Fibroblast of lung (primary cell): ENCODE measurements at places on chromosomes 1 and 21. TPM values are rescaled to one million over a fixed set of nuclear protein-coding genes. Genes with fewer than 3 reads are reported as not detected.

GRCh38 chr1:7899741-7900140 lies 40.9 kb downstream of the TNFRSF9 start:
- no peak for DNase-seq

Gene MAP3K6
- polyA plus RNA-seq: 9.0 and 11.5 TPM in 2 replicates

DNA sequence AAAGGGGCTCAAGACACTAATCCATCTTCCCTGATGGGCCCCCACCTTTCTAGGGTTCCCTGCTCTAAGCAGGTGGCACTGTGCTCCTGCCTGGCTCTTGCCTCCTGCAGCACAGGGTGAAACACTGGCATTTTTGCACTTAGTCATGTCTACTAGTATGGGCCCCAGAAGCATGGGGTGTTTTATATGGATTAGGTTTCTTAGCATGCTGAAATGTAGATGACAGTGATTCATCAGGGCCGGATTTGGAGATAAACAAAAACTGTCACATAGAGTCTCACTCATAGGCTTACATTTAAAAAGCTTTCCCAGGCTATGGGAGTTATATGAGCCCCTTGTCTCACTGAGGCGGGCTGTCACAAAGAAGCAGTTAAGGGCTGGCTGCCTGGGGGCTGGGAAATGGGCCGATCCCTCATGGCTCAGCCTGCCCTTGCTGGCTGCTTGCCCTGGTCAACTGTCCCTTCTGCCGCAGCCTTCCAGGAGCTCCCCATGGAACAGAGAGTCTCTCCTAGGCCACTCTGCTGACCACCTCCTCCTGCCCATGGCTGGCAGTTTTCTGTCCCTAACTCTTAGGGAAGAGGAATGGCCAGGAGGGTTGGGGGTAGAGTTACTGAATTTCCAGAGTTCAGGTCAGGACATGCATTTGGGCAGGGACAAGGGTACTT lies 6.5 kb downstream of the GALNT2 start:
- peak; percentile 78 for DNase-seq

DNA sequence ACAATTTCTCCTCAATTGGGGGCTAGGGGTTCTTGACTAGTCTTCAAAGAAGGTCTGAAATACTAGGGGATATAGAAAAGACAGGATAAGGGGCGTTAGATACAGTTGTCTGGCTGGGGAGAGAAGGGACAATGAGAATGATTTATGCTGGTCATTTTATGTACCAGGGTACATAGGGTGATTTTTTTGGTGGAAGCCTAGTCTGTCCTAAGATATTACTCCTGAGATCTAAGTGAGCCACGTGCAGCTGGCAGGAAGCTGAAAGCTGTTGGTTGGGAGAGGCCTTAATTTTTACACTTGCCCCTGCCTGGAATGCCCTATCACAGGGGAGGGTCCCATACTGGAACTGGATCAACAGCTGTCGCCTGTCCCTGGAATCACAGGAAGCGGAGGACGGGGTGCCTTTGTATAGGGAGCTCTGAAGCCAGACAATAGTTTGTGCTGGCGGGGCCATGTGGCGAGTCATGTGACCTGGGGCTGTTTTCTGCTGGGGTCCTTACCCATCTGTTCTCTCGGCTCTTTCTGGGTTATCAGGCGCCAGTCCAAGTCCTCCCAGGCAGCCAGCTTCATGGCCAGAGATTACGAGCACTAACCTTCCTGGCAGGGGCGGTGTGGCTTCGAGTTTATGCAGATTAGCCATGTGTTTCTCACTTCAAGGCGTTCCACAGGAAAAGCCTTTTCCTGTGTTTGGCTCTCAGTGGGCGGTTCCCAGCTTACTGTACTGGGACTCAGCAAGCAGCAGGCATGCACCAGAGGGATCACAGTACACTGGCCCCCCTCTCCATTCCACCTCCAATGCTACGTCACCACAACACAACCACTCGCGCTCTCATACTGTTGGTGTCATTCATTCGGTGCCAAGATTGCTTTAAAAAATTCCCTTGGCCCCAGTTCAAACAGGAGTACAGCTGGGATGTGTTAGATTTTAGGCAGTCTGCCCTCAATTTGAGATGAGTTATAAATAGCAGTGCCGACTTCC lies 27.5 kb downstream of the ARID1A start:
- peak; percentile 98 for DNase-seq

- DNase-seq: no peak
These were observed 18.6 kb upstream of the RGS8 start for GRCh38 chr1:182702826-182703524.

Gene RIMS3
- polyA plus RNA-seq: 0.11 and 0.12 TPM in 2 replicates

Gene C21orf58
- polyA plus RNA-seq: 1.4 and 2.3 TPM in 2 replicates

DNA sequence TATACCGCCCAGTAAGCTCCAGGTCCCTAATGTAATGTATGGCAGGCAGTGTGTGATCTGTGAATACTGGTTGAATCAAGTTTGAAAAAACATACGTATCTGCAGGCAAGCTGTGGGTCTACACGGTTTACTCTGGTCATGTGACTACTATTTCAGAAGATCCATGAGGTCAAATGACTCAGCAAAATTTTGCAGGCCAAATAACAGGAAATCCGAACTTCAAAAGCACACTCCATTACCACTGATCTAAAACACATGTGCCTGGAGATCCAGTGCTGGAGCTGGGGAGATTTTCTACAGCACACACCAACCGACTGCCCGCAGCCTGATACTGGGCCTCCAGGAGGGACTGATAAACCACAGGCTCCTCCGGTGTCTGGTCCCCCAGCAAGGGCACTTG lies 64.5 kb upstream of the SLC44A3 start:
- DNase-seq: peak; percentile 98

DNA sequence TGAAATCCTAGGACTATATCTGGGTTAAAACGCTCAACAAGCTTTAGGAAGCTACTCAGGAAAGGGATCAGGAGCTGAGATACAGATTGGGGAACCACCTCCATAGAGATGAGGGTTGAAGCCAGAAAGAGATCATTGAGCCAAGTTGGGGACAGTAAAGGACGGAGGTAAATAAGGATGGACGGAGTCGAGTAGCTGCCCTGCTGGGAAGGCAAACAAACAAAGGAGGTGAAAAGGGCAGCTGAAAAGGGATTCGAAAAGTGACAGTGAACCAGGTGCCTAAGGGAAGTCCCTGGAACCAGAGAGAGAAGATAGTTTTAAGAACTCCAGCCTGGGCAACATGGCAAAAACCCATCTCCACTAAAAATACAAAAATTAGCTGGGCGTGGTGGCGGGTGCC lies 6.3 kb upstream of the CAMSAP2 start:
- DNase-seq: no peak

GRCh38 chr1:78603206-78603605 lies 17.0 kb upstream of the IFI44L start:
- no peak for DNase-seq

Gene RHOU
- polyA plus RNA-seq: 0.23 and 1.1 TPM in 2 replicates

Gene SLC45A3
- polyA plus RNA-seq: 0.90 and 1.1 TPM in 2 replicates

GRCh38 chr1:18673976-18674375 lies 43.3 kb downstream of the PAX7 start:
- no peak for DNase-seq

DNA sequence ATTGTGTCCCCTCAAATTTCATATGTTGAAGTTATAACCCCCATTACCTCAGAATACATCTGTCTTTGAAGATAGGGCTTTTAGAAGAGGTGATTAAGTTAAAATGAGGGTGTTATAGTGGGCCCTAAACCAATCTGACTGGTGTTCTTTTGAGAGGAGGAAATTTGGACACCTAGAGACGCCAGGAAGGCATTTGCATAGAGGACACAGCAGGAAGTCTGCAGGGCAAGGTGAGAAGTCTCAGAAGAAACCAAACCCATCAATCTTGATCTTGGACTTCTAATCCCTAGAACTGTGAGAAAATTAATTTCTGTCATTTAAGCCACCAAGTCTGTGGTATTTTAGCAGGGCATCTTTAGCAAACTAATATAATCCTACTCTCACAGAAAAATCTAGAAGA lies 13.0 kb downstream of the GOLPH3L start:
- no peak for DNase-seq

Gene ACTL8
- polyA plus RNA-seq: 0.06 and 0.15 TPM in 2 replicates

Gene CDKN2C
- polyA plus RNA-seq: 24.4 and 42.8 TPM in 2 replicates

Gene PTPN22
- 0.10 and 0.11 TPM in 2 replicates for polyA plus RNA-seq

DNA sequence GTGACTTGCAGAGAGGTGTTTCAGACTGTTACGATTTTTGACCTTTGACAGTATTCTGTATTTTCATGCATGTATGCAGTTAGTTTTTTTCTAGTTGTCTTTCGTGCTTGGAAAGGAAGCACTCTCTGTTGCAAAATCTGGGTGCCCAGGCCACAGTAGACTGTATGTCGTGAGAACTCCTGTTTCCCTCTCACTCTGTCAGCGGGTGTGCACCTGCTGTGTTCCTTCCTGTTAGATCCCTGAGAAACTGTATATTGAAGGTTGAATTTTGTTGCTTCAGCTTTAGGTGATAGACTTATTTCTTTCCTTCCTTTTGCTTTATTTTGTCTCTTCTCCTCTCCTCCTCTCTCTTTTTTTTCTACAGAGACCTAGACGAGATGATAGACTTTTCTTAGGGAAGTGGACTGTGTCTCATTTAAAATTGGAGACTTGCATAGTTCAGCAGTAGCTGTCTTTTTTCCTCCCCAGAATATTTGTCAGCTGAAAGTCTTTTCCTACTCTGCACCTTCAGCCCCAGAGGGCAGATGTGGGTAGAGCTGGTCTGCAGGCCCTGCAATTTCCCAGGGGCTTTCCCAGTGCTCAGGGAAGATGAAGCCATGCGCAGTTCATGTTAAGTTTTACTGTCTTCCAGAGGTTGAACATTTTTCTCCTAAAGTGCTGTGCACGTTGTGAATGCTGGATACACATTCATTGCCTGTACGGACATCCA lies 1.4 kb downstream of the TRAPPC10 start:
- no peak for DNase-seq

DNA sequence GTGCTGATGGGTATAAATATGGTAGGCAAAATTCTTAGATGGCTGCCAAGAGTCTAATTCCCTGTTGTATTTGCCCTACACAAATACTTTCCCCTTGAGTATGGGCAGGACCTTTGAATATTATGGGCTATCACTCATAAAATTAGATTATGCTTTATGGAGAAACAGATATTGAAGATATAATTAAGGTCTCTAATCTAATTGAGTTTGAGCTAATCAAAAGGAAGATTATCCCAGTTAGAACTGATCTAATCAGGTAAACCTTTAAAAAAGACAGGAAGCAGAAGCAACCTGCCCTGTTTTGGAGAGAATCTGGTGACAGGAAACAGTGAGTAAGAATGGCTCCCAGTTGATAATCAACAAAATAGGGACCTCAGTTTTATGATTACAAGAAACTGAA lies 609.0 kb upstream of the PRMT6 start:
- no peak for DNase-seq

GRCh38 chr1:55645270-55645669 lies 430.1 kb upstream of the USP24 start:
- DNase-seq: no peak

- no peak for DNase-seq
These were observed 21.9 kb upstream of the KIF14 start for GRCh38 chr1:200642481-200642880.

- peak; percentile 10 for DNase-seq
These were observed 1.3 kb downstream of the JAM2 start for GRCh38 chr21:25640202-25640942.

DNA sequence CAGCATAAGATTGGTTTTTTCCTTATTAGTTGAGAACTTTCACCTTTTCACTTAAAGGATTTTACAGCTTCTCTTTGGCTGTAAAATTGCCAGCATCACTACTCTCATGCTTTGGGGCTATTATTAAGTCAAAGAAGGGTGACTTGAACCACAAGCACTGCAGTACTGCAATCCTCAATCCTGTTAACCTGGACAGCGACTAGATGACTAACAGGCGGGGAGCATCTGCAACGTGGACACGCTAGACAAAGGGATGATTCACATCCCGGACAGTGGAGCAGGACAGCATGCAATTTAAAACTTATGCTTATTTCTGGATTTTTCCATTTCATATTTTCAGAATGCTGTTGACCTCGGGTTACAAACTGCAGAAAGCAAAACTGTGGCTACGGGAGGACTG lies 8.1 kb downstream of the ARV1 start:
- DNase-seq: peak; percentile 83

- DNase-seq: no peak
These were observed 14.0 kb upstream of the PTAFR start for GRCh38 chr1:28190337-28190979.

Gene RBM11
- 0.07 and 0.11 TPM in 2 replicates for polyA plus RNA-seq

Gene TMEM200B
- polyA plus RNA-seq: 12.6 and 20.8 TPM in 2 replicates

- no peak for DNase-seq
These were observed 33.2 kb downstream of the ROR1 start for GRCh38 chr1:63807046-63807445.

- peak; percentile 84 for DNase-seq
These were observed 119.2 kb downstream of the GALNT2 start for GRCh38 chr1:230186003-230186863.

DNA sequence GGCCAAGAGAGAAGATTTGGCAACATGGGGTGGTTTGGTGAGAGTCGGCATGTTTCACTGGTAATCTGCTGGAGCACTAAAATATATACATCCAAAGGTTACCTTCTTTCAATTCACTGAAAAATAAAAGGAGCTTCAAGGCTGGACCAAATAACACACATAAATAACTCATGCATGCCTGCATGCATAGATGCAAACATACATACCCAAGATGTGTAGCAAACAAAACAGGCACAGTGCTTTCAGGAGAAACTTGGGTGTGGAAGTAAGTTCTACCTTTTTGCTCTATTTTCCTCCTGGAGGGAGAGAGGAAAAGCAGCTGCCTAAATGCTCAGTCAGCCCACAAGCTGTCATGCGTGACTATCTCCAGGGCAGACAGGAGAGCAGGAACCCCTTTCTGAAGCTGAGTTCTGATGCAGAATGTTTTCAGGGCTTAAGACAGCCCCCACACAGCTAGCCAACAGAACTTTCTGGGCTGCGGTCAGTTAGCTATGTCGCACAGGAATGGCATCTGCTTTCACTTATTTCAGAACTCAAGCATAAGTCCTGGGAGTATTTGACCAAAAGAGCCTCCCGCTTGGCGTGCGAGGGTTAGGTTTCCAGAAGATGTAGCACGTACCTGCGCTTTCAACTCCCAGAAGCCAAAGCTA lies 166.2 kb downstream of the TOMM20 start:
- peak; percentile 100 for DNase-seq

DNA sequence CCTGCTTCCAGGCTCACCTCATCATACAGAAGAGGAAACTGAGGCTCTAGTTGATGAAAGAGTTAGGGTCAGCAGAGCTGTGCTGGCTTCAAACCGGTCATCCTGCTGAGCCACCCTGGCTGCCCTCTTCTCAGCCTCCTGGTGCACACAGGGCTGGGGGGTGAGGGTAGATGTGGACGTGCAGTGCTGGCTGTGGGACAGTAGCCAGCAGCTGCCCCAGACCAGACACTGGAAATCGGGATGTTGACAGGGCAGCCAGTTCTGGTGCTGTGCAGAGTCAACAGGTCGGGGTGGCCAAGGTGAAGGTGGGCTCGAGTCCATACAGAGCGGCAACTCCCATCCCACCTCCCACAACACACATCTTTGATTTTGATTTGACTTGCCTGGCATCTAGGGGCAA lies 1.5 kb upstream of the CLCNKA start:
- no peak for DNase-seq

Gene APOBEC4
- polyA plus RNA-seq: not detected in 2 replicates

GRCh38 chr21:45325206-45326168 lies 37.8 kb upstream of the POFUT2 start:
- no peak for DNase-seq
